ENCODE measurements at places on chromosomes 3 and 15.

DNA sequence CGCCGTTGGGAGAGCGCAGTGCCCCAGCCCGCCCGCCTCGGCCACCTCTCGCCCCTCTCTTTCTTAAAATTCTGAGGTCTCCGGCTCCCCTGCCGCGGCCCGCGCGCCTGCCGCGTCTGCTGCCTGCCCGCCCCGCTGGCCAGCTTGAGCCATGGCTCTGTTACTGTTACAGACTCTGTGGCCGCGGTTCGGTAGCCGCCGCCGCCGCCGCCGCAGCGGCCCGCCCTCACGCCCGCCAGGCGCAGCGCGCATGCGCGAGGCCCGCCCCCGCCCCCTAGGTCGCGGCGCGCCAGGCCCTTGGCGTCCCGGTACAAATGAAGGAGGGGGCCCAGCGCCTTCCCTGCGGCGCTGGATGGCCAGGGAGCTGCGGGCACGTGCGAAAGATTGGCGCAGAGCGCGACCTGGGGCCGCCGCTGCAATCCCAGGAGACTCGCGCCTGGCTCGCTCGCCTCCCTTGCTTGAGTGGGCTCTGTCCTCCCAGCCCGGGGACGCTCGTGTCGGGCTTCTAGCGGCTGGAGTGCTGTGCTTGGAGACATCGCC is at the start of gene ONECUT1:
TSS of gene ONECUT1 (minus strand) at position 168 of the 540 bp plus-strand sequence. CDS start 452 bp downstream, outside the sequence.
- peak; percentile 76 for DNase-seq

GRCh38 chr3:124846189-124846588 is 41.0 kb downstream of the ITGB5 start:
- DNase-seq, result no peak

- DNase-seq, result no peak
Measured at GRCh38 chr15:39359771-39360170, 221.1 kb upstream of the THBS1 start.

DNA sequence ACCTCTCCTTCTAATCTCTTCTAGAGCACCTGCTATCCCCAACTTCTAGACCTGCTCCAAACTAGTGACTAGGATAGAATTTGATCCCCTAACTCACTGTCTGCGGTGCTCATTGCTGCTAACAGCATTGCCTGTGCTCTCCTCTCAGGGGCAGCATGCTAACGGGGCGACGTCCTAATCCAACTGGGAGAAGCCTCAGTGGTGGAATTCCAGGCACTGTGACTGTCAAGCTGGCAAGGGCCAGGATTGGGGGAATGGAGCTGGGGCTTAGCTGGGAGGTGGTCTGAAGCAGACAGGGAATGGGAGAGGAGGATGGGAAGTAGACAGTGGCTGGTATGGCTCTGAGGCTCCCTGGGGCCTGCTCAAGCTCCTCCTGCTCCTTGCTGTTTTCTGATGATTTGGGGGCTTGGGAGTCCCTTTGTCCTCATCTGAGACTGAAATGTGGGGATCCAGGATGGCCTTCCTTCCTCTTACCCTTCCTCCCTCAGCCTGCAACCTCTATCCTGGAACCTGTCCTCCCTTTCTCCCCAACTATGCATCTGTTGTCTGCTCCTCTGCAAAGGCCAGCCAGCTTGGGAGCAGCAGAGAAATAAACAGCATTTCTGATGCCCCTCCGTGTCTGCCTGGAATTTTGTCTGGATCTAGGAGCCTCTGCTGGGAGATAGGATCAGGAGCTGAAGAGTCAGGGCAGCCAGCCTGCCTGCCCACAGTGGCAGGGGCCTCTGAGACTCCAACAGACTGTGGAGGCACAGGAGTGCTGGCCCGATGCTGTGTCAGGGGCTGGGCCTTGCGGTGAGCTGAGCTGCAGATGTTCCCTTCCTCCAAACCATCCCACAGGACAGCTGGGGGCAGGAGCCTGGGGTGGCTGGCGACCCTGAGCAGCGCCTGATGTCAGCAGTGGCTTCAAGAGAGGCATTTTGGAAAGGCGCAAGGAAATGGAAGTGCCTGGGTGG is 3.0 kb downstream of the ISLR start:
- peak; percentile 41 for DNase-seq

DNA sequence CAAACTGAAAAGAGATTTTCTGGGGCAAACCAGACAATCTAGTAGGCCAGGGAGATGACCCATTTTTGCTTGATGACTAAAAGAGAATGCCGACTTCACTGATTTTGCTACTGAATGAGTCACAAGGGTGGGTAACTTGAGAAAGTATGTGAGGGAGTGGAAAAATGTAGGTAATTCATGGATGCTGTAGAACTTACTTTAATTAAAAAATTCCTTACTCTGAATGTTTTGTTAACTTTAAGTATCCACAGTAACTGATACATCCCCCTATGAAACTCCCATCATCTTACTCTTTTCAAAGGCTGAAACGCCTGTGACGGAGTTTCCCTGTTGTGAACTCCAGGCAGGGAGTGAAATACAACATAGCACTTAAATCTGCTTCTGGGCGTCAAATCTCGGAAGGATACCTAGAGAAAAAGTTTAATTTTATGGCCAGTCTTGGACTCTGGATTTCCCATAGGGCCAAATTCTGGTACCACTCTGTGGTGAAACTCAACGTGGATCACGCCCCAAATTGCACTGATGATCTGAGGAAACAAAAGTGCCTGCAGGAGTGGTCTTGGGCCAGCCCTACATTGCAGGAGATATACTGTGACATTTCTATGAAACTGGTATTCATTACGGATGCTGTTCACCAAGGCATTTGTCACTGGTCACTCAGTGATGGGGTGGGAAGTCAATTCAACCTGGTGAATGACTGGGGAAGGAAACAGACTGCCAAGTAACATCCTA is 24.0 kb downstream of the GOLIM4 start:
- DNase-seq, result no peak

GRCh38 chr3:29880809-29881208 is 599.9 kb downstream of the RBMS3 start:
- no peak for DNase-seq

DNA sequence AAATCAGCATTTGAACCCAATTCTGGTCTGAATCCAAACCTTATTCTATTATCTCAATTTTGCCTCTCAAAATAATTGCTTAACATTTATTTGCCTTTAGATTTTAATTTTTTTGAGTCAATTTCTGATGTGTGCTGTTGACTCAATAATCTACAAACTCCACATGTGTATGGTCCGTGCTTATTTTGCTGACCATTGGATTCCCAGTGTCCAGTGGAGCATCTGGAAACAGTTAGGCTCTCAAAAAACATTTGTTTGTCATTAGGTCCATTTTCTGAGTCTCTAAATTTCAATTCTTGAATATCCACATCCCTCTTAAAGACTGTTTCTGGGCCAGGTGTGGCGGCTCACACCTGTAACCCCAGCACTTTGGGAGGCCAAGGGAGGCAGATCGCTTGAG is 19.2 kb upstream of the MYZAP start:
- DNase-seq, result no peak

DNA sequence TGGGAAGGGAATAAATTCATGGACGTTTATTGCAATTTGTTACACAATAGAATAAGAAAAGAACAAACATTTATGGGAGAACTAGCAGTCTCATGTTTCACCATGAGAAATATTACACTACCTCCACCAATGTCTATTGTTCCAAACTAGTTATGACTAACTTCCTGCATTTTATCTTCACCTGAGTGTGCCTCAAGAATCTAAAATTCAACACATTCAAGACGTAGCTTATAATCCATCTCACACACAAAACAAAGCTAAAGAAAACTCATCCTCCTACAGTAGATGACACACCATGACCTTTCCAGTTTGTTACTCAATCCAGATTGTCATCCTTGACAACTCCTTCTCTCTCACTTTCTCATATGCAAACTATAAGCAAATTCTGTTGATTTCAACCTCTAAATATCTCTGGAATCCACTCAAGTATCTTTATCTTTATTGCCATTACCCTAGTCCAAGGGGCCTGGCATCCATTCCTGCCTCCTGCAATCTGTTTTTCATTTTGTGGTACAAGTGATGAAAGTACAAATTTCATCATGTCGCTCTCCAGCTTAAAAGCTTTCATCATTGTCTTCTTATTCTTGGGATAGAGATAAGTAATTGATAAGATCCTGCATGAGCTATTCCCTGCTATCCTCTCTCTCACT is 229.9 kb downstream of the NR2F2 start:
- DNase-seq, result no peak

DNA sequence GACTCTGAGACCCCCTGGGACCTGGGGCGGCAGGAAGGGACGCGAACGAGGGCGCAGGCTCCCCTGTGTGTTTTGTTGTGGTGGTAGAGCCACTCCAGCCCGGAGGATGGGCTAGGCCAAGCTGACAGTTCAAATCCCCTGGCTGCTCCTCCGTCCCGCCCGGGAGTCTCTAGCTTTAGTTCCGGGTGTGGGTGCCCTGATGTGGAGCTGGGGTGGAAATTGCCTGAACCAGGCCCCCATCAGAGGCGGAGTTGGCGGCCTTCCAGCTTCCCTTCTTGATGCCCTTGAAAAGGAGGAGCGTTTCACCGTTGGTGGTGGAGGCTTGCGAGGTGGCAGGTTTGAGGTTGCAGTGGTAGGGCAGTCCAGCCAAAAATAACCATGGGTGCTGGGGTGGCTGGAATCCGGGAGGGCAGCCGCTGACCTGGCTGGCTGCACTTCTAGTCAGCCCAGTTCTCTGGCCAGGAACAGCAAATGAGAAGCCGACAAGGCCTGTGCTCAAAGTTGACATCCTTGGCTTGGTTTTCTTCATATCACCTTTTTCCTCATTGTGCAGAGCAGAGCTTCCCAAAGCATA is 817 bp downstream of the CLK3 start:
- DNase-seq, result no peak

- DNase-seq, result peak; percentile 90
Measured at GRCh38 chr3:128011140-128011539, 41.1 kb upstream of the SEC61A1 start.

DNA sequence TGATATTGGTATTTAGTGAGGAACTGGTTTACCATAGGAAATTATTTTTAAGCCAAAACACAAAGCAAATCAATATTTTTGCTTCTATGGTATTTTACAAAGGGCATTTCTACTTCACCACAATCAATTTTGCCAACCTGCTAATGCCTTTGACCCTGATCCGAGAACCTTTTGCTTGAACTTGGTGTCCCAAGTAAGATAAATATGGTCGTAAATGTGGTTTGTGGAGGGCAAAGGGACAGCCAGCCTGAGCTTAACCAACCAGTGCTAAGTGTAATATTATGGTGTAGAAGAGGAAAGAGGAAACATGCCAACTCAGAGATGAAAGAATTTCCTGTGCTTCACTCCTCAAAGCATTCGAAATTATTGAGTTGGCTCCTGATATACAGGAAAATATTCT is 148.4 kb downstream of the C3orf38 start:
- no peak for DNase-seq

DNA sequence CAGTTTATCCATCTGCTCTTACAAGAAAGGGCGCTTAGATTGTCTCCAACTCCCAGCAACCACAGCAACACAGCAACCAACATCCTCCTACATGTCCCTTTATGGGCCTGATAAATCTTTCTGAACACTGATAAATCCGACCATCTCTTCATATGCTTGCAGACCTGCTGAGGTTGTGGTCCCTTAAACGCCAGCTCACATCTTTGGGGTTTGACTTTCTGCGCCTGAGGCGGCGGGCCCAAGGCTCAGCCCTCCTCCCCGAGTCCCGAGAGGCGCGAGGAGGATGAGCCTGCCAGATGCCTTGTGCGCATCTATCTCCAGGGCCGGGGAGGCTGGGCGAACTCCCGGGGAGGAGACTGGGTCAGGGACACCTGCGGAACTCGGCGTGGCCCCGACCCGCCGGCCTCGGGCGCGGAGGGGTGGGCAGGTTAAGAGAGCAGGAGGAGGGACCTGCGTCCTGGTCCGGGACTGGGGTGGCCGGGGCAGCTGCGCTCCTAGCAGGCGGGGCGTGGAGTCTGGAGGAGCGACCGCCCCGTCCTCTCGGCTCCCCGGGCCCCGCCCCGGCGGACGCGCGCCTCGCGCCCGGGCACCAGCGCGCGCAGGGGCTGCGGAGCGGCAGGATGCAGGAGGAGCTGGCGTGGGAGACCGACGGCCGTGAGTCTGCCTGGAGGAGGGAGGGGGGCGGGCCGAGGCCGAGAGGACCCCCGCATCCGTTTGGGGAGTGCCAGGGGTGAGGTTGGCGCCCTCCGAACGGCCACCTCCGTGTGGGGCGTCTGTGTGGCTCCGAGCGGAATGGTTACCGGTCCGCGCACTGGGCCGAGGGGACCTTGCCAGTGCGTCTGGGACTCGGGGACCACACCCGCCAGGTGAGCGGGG is at the start of gene ANKDD1A:
TSS of gene ANKDD1A (plus strand) at position 592 of the 876 bp plus-strand sequence. CDS start at position 621, 29 bp downstream.
- DNase-seq, result peak; percentile 78

DNA sequence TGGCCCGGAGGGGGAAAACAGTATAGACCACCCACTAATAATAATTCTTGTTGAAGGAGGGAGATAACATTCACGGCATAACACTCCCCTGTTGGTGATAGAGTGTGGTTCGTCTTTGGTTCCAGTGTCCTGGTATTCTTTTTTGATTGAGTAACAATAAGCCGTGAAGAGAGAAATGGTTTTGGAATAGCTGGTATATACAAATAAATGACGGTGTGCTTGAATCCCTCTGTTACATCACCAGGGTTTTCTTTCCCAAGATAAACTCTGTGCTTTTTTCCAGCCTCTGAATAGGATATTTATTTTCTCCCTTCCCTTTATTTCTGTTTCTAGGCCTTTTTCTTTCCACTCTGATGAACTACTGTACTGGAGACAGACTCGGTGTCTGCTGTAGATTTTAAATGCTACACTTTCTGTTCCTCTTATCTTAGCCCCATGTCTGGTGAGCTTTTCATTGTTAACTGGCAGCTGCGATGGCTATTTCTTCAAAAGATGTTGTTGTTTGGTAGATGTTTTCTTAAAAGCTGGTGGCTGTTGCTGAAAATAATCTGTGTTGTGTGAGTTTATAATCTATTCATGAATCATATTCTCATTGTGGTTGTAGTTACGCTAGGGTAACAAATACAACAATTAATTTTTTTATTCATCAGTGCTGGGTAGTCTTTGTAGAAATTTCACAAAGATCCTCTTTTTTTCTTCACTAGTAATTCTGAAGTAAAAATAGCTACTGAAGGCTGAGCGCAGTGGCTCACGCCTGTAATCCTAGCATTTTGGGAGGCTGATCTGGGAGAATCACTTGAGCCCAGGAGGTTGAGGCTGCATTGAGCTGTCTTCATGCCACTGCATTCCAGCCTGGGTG is 15.5 kb upstream of the SCAANT1 start:
- DNase-seq, result no peak

- DNase-seq, result no peak
Measured at GRCh38 chr3:162632672-162633071, 1136.1 kb downstream of the OTOL1 start.

DNA sequence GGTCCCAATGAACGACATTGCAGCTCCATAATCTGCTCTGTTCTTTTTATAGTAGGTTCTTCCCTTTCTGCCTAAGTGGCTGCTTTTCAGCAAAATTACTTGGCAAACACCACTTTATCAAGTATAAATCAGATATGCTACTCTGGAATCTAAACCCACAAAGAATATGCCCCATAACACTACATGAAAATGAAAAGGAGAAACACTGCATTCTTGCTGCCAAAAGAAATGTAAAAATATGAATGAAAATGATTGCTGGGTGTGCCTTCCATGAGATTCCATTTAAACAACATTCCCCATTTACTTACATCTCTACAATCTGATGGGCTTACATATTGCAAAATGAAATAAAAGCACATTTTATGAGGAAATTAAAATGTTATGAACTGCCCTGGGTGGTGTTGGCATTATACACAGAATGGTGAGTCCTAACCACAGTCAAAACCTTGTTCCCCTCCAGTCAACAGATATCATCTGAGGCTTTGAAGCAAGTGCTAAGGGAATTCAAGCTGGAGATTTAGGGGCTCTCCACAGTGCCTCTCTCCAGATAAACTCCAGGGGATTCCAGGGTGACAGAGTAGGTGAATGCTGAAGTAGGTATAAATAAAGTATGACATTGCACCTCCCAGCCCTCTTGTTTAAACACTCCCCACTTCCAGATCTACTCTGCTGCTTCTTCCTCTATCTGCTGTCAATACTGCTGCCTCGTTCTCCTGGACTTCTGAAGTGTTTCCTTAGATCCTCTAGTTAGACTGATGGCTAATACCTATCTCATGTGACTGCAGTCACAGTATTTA is 136.5 kb downstream of the RORA start:
- DNase-seq, result no peak

All from WTC11 (cell line).